Esophagus squamous epithelium (tissue), 5 donors: ENCODE measurements at places on chromosomes 12 and 14.

DNA sequence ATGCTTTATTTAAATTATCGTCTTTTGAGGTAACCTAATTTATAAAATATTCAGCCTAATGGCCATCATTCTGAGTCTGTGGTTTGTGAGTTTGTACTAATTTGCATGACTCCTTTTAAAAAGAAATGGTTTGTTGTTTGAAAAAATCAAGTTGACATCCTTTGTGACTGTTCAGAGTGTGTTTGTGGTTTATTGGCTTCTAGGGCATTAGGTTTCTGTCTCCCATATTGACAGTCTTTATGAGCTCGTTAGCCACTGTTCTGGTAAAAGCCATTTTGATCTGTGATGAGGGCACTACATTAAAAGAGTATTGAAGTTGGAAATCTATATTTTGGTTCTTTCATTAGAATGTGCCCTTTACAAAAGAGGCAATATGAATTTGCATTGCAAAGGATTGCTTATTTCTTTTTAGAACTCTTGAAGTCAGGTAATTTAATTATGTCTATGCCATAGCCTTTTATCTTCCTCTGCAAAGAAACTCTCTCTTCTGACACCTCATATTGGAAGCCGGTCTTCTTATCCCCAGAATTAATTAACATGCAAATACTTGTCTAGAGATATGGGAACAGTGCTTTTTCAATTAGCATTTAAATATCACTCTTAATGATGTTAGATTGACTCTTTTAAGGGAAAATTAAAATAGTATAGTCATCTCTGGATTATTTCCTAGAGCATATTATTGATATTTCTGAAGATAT lies 95.0 kb downstream of the CRADD start:
- no peak overlapping the region for H3K4me3 ChIP-seq
- no peaks in the 10 kb centered on the region for H3K27me3 ChIP-seq
- no peak for DNase-seq
- peaks cover 16% of the 10 kb centered on the region for H3K4me1 ChIP-seq
- no peak overlapping the region for H3K27ac ChIP-seq

DNA sequence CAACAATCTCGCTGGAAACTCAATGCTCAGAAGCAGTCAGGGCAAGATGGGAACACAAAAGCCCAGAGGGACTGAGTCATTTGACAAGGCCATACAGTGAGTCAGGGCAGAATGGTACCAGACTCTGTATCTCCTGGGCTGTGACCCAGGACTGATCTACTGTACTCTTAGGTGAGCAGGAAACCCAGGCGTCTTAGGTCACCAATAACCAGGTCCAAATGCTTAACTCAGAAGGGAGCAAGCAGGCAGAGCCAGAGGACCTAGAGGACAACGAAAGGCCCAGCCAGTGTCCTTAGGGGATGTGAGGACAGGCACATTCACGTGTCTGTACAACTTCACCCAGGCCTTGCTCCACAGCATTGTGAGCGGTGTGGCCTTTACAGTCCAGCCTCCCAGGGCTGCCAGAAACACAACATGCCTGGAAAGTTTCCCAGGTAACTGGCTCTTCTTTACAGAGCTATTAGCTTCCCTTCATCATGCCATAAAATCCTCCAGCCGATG lies 69.9 kb downstream of the ARL6IP4 start:
- peak overlapping the region; percentile 53 for H3K27ac ChIP-seq
- no peak for DNase-seq
- peaks cover 15% of the 10 kb centered on the region for H3K4me1 ChIP-seq
- no peaks in the 10 kb centered on the region for H3K27me3 ChIP-seq
- H3K36me3 ChIP-seq: no peaks in the 10 kb centered on the region

DNA sequence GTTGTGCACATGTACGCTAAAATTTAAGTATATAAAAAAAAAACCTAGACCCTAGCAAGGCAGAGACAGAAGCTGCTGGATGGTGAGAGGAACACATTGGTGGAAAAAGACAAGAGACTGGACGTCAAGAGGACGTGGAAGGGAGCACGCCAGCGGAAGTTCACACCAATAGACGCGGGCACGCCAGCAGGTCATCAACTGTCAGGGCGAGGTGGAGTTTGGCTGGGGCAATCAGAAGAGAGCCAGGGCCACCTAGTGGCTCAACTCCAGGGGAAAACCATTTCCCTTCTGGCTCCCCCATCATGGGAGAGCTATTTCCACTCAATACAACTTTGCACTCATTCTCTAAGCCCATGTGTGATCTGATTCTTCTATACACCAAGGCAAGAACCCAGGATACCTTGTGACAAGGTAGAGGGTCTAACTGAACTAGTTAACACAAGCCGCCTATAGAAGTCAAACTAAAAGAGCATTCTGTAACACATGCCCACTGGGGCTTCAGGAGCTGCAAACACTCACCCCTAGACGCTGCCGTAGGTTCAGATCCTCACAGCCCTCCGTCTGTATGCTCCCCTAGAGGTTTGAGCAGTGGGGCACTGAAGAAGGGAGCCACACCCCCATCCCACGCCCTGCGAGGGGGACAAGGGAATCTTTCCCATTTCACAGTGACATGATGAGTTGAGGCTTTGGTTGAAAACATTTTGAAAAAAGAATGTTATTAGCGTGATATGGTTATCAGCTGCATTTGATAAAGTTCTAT lies 702.7 kb downstream of the TMTC2 start:
- no peak for DNase-seq
- no peak overlapping the region for H3K4me3 ChIP-seq
- no peaks in the 10 kb centered on the region for H3K36me3 ChIP-seq

GRCh38 chr14:39442293-39442692 lies 10.1 kb upstream of the FBXO33 start:
- no peak overlapping the region for H3K4me3 ChIP-seq
- H3K27me3 ChIP-seq: no peaks in the 10 kb centered on the region
- no peaks in the 10 kb centered on the region for H3K4me1 ChIP-seq
- DNase-seq: no peak

DNA sequence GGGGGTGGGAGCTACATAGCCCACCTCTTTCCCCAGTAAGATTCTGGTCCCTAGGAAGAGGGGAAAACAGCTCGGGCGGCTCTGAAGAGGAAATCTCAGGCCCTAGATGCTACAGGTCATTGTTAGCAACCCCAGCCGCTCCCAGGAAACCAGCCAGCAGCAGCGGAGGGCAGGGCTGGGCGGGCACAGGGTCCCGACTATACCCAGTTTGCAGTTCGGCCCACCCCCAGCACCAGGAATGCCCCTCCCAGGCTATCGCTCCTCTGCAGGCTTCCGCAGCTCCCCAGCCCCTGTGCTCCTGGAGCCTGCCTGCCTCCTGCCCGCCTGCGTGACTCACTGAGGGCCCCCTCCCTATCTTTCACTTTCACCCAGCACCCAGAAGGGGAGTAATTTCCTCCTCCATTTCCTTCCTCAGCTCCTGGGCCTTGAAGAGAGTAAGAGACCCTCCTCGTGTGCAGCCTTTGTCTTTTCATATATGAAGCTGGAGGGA lies 27.2 kb upstream of the PNMA1 start:
- no peak overlapping the region for H3K4me3 ChIP-seq
- no peak for DNase-seq
- H3K4me1 ChIP-seq: peaks cover 74% of the 10 kb centered on the region
- H3K36me3 ChIP-seq: peaks cover 21% of the 10 kb centered on the region

DNA sequence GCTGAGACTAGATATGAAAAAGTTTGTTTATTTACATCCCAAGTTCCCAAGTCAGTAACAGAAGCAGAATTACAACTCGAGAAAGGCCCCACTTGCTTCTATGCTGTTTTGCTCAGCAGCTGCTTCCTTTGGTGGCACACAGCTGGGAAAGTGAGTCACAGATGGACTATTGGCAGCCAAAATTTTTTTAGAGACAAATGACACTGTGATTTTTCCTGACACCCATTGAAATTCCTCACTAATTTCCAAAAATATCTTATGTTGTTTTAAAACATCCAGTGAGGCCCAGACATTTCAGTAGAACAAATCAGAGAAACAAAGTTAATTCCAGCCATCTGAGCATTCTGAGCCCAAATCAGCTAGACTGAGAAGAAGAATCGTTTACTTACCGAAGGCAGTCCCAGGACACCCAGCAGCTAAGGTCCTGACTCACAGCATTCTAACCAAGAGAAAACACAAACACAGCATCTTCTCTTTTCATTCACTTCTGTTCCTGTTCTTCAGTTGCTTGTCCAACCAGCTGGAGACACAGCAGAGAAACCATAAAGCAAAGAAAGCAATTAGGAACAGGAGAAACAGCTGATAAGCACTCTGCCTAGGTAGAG lies 188.3 kb downstream of the DAD1 start:
- peak overlapping the region; percentile 4 for H3K27ac ChIP-seq
- H3K36me3 ChIP-seq: no peaks in the 10 kb centered on the region
- no peaks in the 10 kb centered on the region for H3K27me3 ChIP-seq
- no peaks in the 10 kb centered on the region for H3K4me1 ChIP-seq
- no peak for DNase-seq
- no peak overlapping the region for H3K4me3 ChIP-seq

DNA sequence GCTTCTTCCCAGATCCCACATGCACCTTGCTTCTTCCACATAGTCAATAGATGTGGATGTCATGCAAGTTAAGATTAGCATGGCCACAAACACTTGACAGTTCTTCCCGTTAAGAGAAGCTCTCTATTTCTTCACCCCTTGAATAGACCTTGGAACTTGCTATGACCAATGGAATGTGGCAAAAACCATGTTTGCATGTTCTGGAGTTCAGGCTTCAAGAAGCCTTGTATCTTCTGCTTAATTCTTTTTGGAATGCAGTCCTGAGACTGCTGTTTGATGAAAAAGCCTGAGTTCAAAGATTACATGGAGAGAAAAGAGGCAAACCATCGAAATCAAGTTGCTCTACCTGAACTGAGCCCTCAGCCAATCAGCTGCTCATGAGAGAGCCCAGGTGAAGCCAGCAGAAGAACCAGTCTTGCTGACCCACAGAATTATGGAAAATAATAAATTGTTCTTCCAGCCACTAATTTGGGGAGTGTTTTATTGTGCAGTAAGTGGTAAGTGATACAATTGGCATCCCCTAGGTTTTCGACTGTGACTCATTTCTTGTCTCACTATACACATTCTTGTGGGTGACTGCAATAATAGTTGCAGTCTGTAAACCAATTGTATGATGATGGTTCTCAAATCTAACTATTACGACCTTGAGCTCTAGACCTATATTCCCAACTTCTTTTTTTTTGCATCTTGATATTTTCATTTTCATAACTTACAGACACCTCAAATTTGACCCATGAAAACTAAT lies 12.6 kb downstream of the RASSF9 start:
- H3K27me3 ChIP-seq: no peaks in the 10 kb centered on the region
- no peak overlapping the region for H3K4me3 ChIP-seq
- no peaks in the 10 kb centered on the region for H3K4me1 ChIP-seq
- H3K36me3 ChIP-seq: no peaks in the 10 kb centered on the region
- no peak overlapping the region for H3K27ac ChIP-seq
